Cardiac septum (tissue), 1 donor: ENCODE measurements at places on chromosomes 16 and 17. TPM values are rescaled to one million over a fixed set of nuclear protein-coding genes. Genes with fewer than 3 reads are reported as not detected.

DNA sequence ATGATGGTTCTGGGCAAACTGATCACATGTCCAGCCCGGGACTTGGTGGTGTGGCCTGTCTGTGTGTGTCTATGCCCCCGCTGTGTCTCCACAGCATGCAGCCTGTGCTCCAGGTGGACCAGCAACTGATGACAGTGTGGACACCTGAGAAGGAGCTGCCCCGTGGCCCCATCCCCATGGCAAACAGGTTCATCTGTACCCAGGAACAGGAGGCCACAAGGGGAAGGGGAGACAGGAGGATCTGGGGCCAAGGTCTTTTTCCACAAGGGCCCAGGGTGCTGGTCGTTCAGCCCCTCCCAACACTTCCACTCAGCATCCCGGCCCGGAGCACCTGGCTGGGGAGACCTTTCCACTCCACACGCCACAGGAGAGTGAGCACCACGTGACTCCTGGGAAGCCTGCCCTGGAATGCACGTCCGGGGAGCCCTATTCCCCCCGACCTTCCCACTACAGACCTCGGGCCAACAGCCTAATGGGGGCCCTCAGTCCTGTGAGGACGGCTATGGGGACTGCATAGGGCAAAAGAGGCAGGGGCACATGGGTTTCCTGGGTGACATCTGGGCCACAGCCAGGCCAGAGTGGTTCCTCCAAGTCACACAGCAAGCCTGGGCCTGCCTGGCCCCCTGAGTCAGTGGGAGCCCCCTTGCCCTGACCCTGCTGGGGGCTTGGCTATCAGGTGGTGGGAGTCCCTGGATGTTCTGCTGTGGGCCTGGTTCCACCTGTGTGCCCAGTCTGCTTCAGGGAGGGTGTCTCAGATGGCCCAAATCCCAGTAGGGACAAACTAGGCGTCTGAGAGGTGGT, 20.8 kb upstream of the NXPH3 start:
- DNase-seq: peak; percentile 55

DNA sequence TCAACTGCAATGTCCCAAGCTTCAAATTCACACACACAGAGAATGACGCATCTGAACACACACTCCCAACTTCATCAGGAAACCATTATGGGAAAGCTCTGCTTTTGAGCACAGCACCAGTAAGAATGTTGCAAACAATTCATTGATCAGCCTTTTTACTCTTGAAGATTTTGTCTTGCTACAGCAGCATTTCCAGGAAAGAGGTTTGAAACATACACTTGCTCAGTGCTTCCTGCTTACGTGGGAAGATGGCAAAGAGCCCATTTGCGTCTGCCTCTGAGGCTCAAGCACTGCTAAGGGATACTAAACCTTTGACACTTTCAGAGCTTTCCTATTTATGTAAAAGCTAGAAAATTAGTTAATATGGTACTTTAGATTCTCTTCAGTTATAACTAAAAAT, 77.2 kb upstream of the MON1B start:
- no peak for DNase-seq

DNA sequence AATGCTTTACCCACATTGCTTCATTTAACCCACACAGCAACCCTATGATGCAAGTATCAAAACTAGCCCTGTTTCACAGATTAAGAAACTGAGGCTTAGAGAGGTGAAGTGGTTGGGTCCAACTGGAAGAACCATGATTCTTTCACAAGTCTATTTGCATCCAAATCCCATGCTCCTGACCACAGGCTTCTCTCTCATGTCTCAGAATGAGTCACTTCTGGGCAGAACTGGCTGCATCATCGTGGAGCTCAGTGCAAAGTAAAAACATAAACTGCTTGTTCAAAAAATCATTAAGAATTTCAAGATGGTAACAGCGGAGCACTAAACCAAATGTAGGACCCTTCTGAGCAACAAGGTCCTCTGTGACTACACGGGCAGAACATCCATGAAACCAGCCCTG, 20.2 kb upstream of the CES1 start:
- no peak for DNase-seq

The RHOT2 gene
- 102 TPM for total RNA-seq

The SSTR5 gene
- total RNA-seq: 0.57 TPM

- no peak for DNase-seq
These were observed 161.8 kb downstream of the RPTOR start for GRCh38 chr17:80706463-80706867.

The IL17C gene
- not detected for total RNA-seq

DNA sequence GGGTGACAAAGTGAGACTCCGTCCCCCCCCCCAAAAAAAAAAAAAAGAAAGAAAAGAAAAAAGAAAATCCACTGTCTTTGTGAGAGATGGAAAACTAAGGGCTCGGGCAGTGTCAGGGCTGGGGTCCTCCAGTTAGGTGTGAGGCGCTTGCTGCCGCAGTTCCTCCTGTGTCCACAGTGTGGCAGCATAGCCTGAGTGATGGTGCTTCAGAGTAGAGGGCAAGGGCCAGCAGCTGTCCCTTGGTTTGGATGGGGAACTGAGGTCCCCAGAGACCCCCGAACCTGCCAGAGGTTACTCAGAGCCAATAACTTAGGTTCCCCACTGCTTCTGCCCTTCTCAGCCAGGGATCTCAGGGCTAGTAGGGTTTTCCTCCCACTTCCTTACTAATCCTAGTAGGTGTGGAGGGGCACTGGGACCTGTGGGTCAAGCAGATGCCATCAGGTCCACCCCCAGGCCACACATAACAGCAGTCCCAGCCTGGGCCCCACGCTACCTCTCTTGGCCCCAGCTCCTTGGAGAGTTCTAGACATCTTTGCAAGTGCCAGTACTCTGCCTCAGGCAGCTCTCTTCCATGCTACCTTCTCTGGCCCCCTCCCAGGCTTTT, 7.9 kb upstream of the LLGL1 start:
- DNase-seq: peak; percentile 89

DNA sequence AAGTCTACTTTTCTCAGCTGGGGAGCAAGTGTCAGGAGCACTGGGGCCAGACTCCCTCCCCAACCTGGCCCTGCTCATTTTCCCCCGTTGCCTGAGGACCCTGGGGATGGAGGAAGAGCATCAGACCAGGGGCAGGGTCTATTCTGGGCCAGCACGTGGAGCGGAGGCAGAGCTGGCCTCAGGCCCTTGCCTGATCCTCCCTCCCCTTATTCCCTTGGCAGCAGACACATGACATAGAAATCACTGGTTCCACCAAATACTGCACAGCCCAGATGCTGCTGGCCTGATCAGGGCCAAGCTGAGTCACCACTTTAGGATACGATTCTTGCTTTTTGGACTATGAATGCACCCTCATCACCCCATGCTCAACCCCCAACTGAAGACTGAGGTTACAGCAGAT, 15.8 kb upstream of the AGRP start:
- DNase-seq: no peak

The HBQ1 gene
- not detected for total RNA-seq

DNA sequence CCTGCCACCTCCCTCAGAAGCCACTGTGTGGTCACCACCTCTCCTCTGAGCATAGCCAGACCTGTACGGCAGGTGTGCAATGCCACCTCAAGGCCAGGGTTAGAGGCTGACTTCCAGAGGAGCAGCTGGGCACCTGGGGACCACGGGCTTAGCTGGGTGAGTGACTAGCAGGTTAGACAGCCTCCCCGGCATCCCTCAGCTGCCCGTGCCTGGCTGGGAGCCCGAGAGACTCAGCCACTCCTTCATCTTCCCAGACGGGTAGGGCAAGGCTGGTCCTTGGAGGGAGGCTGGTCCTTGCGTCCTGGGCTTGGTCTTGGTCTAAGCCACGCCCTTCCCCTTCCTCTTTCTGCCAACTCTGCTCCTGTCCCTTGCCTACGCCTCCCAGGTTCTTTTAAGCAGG, 7.8 kb downstream of the CRHR1 start:
- DNase-seq: no peak

- no peak for DNase-seq
These were observed 45.8 kb downstream of the ESRP2 start for GRCh38 chr16:68190081-68190480.
